Urothelium cell line (cell line): ENCODE measurements at places on chromosomes 2 and 18.

DNA sequence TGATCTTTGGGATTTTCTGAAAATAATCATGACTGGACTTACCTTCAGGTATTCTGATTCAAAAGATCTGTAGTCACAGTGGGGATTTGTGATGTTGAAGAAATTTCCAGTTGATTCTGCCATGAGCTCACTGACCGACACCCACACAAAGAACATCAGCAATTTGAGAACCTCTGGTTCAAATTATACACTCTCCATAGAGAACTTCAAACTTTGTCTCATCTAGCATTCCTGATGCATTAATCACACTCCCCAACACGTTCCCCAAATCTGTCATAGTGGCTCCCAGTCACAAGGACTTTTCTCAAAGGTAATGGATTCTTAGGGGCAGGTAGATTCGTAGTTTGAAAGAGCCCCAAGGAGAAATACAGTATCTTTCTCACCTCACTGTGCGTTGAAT, 584.3 kb downstream of the FBXO15 start:
- DNase-seq, result peak; percentile 24

GRCh38 chr2:166727095-166727494, 161.2 kb upstream of the XIRP2 start:
- no peak for DNase-seq

- DNase-seq, result peak; percentile 65
These were observed 49.2 kb upstream of the NXPH2 start for GRCh38 chr2:138829326-138829919.

DNA sequence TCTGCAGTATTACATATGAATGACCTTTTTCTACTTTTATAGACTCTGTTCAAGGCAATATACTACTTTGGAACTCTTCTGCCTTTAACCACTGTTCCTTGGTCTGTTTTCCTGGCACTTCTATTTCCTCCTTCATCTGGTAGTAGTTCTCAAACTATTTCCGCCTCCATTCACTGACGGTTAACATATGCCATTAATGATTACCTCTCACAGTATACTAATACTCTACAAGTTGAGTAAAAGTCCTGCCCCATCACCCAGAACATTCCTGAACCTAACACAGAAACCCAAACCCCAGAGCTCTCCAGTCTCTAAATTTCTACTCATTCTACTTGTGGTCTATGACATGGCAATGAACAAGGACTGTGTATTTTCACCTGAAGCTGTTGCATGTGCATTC, 4.5 kb downstream of the GFPT1 start:
- no peak for DNase-seq
